ENCODE measurements at places on chromosomes 7 and 10.

- no peak for DNase-seq
Observed at GRCh38 chr7:69166979-69167516, 431.2 kb upstream of the AUTS2 start.

- no peak for DNase-seq
Observed at GRCh38 chr7:152411389-152411788, 24.4 kb downstream of the KMT2C start.

DNA sequence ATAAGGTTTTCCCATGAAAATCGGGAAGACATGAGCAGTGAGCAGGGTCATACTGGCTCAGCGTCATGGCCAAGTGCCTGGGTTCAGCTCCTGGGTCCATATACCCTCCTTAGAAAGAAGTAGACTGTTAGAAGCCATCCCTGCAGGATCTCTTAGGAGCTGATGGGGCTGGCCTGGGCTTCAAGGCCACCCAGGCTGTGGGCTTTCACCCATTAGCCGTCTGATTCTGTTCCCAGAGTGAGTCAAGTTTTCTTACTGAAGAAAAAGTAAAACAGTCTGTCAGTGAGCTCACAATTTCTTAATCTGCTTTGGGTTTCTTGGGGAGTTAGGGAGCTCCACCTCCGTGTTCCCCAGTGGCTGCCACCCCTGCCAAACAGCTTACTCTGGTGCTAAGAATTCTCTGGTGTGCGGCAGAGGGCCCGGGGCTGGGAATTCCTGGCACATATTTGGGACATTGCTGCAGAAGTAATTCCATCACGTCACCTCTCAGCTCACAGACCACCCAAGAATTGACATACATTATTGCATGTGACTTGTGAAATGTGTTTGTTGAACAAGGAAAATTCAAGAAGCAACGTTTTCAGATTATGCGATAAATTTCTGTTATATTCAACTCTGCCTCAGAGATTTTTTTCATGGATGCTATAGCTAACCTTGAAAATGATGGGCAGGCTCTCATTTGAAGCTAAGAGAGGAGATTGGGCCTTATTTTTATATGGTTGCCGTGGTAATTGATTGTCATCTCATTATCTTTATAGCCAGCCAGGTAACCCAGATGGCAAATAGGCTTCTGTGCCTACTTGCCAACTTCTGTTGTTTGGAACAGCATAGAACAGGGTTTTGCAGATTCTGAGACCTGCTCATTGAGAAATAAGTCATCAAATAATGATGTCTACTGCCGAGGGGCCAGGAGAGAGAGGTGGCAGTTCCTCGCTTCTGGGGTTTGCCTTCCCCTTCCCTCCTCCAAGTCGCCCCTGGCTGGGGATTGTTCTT lies 166.4 kb downstream of the CHN2 start:
- DNase-seq: no peak

GRCh38 chr7:100221767-100222444 lies 2.2 kb downstream of the PVRIG start:
- no peak for DNase-seq

DNA sequence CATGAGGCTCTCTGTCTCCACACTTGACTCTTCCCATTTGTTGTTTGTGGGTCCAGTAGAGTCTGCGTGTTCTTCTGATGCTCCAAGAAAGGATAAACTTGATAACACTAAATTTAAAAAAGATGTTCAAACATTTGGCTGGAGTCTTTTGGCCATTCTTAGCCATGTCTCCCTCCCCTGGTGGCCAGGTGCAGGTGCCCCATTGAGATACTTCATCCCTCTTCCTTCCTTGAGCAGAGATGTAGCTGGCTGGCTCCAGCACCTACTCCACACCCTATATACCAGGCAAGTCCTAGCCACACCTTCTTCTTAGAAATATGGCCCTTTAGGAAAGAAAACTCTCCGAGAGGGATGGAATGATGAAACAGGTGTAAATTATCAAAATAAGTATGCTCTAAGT lies 103.2 kb upstream of the GJD4 start:
- no peak for DNase-seq

GRCh38 chr10:62996516-62996915 lies 136.6 kb upstream of the NRBF2 start:
- DNase-seq: no peak

DNA sequence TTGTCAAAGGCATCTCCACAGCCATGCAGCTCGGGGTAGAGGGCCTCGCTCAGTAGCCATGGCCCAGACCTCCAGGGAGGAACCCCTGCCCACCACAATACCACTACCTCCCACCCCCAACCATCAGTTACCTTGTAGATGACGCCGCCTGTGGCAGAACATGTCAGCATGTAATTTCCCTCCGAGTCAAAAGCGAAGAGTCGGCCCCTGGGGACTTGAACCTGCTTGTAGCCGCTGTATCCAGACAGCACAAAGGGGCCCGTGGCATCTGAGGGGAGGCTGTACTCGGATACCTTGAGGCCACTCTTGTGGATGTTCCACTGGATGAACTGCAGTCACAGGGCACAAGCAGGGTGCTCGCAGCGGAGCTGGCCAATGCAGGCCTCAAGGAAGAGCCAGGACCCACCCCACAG lies 16.3 kb upstream of the CYREN start:
- no peak for DNase-seq

DNA sequence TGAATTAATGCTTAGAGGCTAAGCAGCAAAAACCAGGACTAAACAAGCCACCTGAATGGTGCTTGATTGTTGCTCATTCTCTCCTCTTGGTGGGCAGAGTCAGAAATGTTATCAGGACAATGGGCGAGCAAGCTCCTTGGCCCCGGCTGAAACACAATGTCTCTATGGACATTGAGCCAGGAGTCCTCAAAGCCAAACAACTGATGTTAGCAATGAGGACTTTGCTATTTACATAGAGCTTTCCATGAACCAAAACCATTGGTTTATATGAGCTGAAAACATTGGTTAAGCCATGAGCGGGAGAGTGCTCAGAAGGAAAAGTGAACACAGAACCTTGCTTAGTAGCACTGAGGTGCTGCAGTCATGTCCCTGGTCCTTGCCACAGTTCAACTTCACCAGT lies 21.5 kb upstream of the NPVF start:
- DNase-seq: no peak

DNA sequence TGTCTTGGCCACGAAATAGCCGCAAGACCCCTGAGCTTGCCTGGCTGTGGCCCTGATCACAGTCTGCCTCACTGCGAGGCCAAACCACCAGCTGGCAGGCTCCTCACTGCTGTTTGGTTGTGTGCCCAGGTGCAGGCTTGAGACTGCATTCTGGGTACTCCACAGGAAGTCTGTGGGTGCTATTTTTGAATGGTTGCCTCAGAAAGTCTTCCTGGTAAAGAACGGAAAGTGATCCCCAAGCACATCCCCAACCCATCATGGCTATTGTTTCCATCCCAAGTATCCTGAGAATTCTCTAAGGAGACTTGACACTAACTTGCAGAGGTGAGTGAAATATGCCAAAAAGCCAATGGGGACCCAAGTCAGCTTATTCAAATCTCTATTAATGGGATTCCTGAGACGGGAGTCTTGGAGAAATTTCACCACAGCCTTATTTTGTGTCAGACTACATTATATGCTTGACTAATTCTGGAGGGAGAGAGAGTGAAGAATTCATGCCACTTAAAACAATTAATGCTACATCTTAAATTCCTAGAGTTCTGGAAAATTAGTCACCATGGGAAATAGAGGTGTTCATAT lies 170.9 kb downstream of the RAMP3 start:
- no peak for DNase-seq

GRCh38 chr10:111171183-111171582 lies 94.4 kb downstream of the ADRA2A start:
- DNase-seq: no peak

GRCh38 chr10:18583575-18584270 lies 67.7 kb downstream of the NSUN6 start:
- DNase-seq: no peak

GRCh38 chr7:8817448-8818036 lies 384.1 kb downstream of the NXPH1 start:
- no peak for DNase-seq

- DNase-seq: no peak
Observed at GRCh38 chr7:43485580-43485979, 97.3 kb upstream of the STK17A start.

DNA sequence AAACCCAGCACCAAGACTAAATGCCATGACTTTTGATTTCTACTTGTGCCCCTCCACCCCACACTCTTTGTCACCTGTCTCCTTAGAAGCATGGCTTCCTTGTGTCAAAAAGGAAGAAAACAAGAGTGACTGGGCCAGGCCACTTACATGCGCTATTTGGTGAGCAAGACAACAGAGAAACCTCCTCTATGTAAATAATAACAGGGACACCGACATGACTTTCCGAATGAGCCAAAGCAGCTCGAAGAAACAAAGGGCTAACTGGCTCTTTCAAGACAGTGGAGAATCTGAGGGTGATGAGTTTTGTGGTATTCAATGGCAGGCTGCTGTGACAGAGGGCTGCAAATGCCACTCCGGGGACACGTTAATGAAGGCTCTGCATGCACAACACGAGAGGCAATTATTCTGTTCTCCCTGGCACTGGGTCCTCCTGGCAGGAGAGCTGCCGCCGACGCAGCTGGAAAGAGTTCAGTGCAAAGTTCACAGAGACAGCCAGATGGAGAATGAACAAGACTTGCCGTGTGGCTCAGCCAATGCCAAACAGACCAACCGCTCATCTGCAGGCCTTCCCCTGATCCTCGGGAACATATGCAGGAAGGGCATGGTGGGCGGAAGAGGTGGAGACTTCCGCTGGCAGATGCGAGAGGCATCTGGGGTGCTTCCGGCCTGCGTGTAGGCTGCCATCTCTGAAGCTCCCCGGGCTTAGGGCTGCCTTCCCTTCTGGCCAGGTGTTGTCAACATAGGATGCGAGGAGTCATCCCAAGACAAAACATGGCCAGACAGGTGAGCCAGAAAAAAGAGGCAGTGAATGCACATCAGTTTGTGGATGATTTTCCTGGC lies 59.1 kb upstream of the SMNDC1 start:
- no peak for DNase-seq

DNA sequence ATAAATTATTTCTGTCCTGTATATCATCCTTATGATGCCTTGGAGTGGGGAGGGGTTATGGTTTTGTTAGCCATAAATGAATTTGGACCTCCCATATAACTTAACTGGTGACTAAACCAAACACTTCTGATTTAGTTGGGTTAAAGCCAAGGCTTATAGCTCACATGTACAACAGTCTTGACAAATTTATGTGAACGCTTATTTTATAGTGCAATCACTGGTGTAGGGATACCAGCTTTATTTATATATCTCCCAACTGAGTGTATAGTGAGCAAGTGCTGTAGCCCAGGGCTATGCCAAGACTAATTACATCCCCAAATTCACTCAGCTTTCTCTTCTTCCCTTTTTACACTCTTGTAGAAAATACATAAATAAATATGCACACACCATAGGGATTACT lies 956.2 kb downstream of the SORCS3 start:
- DNase-seq: no peak

DNA sequence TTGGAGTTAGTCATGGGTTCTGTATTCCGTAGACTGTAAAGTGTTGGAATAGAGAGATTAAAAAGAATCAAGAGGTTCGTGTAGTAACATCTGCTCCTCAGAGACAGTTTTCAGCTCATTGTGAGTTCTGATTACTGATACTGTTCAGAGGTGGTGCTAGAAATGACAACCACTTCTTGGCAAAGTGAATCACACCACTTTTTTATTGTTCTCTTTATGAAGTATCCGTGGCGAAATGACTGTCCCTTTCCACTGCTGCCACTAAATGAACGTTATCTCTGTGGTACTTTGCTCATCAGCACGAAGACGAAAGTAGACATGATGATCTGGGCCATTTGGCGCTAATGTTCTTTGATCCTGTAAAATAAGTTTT lies 860 bp downstream of the RPP30 start:
- no peak for DNase-seq

GRCh38 chr10:47092376-47092775 lies 181.1 kb downstream of the PTPN20 start:
- no peak for DNase-seq

GRCh38 chr7:31948029-31948428 lies 122.2 kb downstream of the PDE1C start:
- DNase-seq: no peak

- DNase-seq: no peak
Observed at GRCh38 chr7:108128514-108128913, 1.6 kb downstream of the LAMB4 start.

DNA sequence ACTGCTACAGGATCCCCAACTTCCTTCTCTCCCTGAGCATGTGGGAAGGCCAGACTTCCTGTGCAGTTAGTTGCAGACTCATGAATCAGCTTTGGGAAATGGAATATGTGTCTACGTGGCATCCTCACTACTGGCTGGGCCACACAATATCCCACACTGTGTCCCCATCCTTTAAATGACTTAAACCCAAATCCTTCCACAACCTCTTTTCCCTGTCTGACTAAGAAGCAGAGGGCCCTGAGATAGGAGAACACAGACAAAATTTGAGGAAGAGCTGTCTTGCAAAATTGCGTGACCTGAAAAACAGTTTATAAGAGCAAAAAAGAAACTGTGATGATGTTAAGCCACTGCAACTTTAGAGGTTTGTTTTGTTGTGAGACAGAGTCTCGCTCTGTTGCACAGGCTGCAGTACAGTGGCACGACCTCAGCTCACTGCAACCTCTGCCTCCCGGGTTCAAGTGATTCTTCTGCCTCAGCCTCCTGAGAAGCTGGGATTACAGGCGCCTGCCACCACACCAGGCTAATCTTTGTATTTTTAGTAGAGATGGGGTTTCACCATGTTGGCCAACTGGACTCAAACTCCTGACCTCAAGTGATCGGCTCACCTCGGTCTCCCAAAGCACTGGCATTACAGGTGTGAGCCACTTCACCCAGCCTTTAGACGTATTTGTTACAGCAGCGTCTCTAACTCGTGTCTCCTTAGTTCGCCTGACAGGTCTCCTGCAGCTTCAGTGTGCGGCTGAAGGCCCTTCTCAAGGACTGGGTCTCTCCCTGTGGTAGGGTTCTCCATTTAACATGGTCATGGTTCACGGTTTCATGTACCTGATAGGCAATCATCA lies 46.9 kb upstream of the SFMBT2 start:
- DNase-seq: no peak

GRCh38 chr7:17242504-17242903 lies 55.9 kb upstream of the AHR start:
- DNase-seq: no peak

GRCh38 chr10:102603946-102604345 lies 40.3 kb upstream of the TRIM8 start:
- no peak for DNase-seq

- no peak for DNase-seq
Observed at GRCh38 chr10:100346351-100346764, 675 bp upstream of the SCD start.

- DNase-seq: no peak
Observed at GRCh38 chr7:34747867-34748727, 90.1 kb downstream of the NPSR1 start.

DNA sequence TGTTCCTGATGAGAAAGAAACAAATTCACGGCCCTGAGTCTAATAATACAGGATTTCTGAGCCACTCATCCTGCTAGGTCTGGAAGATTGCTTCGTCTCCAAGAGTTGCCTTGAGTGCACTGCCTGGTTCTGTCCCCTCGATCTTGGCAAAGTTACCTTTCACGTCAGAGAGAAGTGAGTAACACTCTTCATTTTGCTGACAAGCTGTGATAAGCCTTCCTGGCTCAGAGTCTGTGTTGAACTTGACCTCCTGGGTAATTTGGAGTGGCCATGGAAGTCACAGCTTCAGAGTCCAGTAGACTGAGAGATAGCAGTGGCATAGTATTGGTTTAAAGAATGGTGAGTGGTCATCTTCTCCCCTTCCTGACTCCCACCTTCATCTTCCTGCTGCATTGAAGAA lies 64.7 kb upstream of the LRGUK start:
- DNase-seq: no peak
